ENCODE measurements at places on chromosomes 2 and 18.

- peaks cover 16% of the 10 kb centered on the region for H3K4me1 ChIP-seq
- H3K4me3 ChIP-seq = peak overlapping the region; percentile 98
- peaks cover 5% of the 10 kb centered on the region for H3K36me3 ChIP-seq
- peaks cover 9% of the 10 kb centered on the region for H3K27me3 ChIP-seq
- DNase-seq = no peak
- peak overlapping the region; percentile 100 for H3K27ac ChIP-seq
Measured at GRCh38 chr2:203327582-203327900, 653 bp upstream of the ABI2 start.

DNA sequence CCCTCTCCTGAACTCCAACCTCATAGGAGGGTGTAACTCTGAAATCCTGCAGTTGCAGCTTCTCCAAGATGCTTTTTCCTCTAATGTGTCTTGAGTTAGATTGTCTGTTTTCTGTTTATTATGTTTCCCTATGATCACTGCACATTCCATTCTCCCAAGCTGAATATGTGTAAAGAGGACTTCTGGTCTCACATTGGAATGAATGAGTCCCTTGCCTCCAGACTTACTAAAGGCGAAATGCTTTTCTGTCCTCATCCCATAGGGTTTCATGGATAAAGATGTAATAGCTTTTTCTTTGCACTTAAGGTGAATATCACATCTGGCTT lies 35.5 kb upstream of the CYP27A1 start:
- peaks cover 3% of the 10 kb centered on the region for H3K27me3 ChIP-seq
- H3K4me1 ChIP-seq = no peaks in the 10 kb centered on the region
- no peak for DNase-seq
- H3K27ac ChIP-seq = no peak overlapping the region
- no peaks in the 10 kb centered on the region for H3K36me3 ChIP-seq
- no peak overlapping the region for H3K4me3 ChIP-seq

DNA sequence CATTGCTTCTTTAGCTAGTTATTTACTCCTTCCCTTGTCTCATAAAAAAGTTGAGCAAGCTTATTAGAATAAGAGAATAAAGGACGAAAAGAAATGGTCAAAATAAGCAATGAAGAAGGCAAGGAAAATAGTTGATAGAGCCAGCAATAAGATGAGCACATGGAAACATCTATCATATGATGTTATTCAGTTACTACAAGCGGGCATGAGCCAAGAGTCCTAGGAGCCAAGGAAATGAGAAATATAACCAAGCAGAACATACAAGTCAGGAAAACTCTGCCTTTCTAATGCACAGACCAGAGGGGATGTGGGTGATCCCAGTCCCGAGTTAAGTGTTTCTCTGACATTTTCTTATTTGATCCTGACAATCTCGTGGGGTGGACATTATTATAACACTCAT lies 33.9 kb downstream of the INO80C start:
- DNase-seq = no peak
- no peak overlapping the region for H3K27ac ChIP-seq
- H3K36me3 ChIP-seq = no peaks in the 10 kb centered on the region
- peaks cover 6% of the 10 kb centered on the region for H3K27me3 ChIP-seq

DNA sequence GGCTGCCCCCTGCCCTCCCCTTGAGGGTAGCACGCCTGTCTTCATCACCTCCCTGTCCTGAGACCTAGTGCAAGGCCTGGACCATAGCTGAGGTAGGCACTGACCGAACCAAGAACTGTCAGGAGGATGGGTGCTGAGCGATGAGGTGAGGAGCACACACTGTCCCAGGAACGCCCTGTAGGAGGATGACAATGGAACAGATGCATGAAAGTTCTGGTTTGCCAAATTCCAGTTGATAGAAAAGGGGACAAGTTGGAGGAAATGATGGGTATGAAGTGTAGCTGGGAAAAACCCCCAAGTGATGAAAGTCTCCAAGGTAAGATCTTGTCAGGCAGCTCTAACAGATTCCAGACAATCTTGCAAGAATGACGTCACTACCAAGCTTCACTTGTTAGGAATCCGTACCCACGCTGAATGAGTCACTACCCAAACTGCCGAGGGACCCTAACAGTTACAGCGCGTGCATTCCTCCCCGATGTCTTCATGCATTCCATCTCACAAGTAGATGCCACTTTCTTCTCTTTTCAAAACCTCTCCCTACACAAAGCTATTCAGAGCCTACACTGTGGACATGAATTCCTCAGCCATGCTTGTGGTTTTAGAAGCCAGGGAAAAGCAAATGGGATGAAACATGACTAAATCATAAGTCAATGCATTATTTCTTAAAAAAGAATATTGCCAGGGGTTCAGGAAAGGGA lies 27.6 kb downstream of the MRPL33 start:
- no peak overlapping the region for H3K4me3 ChIP-seq
- DNase-seq = no peak
- peaks cover 3% of the 10 kb centered on the region for H3K27me3 ChIP-seq
- H3K27ac ChIP-seq = no peak overlapping the region

- no peak overlapping the region for H3K4me3 ChIP-seq
- no peaks in the 10 kb centered on the region for H3K36me3 ChIP-seq
- H3K27ac ChIP-seq = no peak overlapping the region
- no peaks in the 10 kb centered on the region for H3K4me1 ChIP-seq
Measured at GRCh38 chr2:32632089-32632488, 4.2 kb downstream of the TTC27 start.

- peaks cover 1% of the 10 kb centered on the region for H3K4me1 ChIP-seq
- no peaks in the 10 kb centered on the region for H3K27me3 ChIP-seq
- H3K36me3 ChIP-seq = no peaks in the 10 kb centered on the region
- no peak for DNase-seq
Measured at GRCh38 chr2:85001595-85001994, 30.6 kb downstream of the KCMF1 start.

DNA sequence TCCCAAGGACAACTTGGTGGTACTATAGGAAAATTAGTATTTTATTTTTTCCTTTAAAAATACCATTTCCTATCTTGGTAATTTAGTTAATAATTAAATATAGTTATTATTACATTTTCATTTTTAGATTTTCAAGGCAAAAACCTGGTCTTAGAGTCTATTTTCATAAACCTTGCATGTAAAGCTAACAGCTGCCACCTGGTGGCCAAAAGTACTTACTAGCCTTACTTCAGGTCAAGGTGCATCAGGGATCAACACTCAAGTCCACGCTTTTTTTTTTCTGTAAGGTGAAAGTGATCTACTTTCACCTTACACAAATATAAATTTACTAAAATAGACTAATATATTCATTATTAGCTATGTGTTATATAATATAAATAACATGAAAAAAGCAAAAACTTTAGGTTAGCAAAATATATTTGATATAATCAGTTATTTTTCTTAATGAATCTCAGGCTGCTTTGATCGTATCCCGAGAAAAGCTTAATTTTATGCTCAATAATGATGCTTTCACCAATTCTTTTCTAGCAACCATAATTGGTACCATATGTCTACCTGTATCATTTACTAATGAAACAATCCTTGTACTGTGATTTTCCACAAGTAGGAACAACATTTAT lies 62.5 kb downstream of the RELCH start:
- no peak overlapping the region for H3K4me3 ChIP-seq
- no peaks in the 10 kb centered on the region for H3K4me1 ChIP-seq
- no peaks in the 10 kb centered on the region for H3K27me3 ChIP-seq
- H3K36me3 ChIP-seq = no peaks in the 10 kb centered on the region
- no peak overlapping the region for H3K27ac ChIP-seq
- peak; percentile 63 for DNase-seq

- DNase-seq = no peak
- no peaks in the 10 kb centered on the region for H3K36me3 ChIP-seq
Measured at GRCh38 chr18:57855551-57855950, 52.4 kb upstream of the ATP8B1 start.

DNA sequence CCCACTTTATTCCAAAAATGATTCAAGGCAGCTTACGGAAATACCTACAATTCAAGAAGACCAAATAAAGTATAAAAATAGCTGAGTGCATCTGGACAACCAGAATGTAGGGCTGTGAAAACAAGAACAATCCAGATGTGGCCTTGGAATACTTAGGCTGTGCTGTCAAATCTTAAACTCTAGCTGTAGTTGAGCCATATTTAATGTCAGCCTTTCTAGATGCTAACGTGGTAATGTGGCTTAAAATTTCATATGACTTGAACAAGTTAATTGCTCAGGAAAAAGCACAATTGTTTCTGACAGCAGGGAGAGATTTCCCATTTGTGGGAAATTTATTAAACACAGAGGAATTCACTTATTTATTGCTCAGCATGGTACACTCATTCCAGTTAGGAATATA lies 14.6 kb upstream of the NAPG start:
- no peak for DNase-seq
- peaks cover 4% of the 10 kb centered on the region for H3K4me1 ChIP-seq
- peaks cover 2% of the 10 kb centered on the region for H3K27me3 ChIP-seq
- peaks cover 24% of the 10 kb centered on the region for H3K36me3 ChIP-seq
- no peak overlapping the region for H3K27ac ChIP-seq

DNA sequence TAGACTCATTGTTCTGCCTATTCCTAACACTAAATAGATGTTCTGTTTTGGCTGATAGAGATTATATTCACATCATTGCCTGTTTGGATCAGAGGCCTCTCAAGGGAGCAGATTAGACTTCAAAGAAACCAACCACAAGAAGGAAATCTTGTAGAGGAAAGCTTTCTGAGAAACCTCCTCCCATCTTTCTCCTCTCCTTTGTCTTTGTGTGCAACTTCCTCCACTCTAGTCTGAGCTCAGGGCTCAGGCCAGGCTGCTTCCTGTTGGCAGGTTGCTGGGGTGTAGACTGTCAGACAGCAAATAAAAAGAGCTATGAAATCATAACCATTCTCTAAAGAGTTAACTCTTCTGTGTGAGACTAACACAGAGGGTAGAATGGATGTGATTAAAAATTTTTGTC lies 113.0 kb downstream of the TGFA start:
- H3K36me3 ChIP-seq = no peaks in the 10 kb centered on the region
- no peak overlapping the region for H3K4me3 ChIP-seq
- no peak for DNase-seq
- peaks cover 2% of the 10 kb centered on the region for H3K4me1 ChIP-seq
- H3K27me3 ChIP-seq = peaks cover 14% of the 10 kb centered on the region

- peaks cover 2% of the 10 kb centered on the region for H3K27me3 ChIP-seq
- no peaks in the 10 kb centered on the region for H3K36me3 ChIP-seq
- H3K27ac ChIP-seq = no peak overlapping the region
- peak; percentile 38 for DNase-seq
- peaks cover 6% of the 10 kb centered on the region for H3K4me1 ChIP-seq
Measured at GRCh38 chr18:35513181-35513936, 15.6 kb upstream of the INO80C start.

DNA sequence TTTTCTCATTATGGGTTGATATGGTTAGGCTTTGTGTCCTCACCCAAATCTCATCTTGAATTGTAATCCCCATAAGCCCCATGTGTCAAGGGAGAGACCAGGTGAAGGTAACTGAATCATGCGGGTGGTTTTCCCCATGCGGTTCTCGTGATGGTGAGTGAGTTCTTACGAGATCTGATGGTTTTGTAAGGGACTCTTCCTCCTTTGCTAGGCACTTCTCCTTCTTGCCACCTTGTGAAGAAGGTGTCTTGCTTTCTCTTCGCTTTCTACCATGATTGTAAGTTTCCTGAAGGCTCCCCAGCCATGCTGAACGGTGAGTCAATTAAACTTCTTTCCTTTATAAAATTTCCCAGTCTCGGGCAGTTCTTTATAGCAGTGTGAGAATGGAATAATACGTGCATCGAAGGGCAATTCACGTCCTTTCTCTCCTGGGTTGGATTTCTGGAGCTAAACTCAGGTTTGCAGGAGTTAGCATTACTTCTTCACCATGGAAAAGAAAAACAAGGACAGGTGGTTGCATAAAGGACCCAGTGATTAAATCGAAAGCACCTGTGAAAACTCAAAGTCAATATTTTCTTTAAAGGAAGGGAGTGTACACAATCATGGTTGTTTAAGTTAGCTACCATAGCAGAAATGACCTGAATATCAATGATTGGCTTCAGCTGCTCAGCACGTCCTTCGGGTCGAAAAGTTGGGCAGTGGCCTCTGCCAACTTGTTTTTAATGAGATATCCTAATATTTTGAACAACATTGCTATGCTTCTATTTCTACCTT lies 54.1 kb downstream of the CDC42EP3 start:
- no peaks in the 10 kb centered on the region for H3K27me3 ChIP-seq
- no peak overlapping the region for H3K4me3 ChIP-seq
- no peak overlapping the region for H3K27ac ChIP-seq
- DNase-seq = no peak
- peaks cover 5% of the 10 kb centered on the region for H3K36me3 ChIP-seq

GRCh38 chr2:11123001-11123809 lies 32.1 kb upstream of the SLC66A3 start:
- H3K4me1 ChIP-seq = peaks cover 3% of the 10 kb centered on the region
- DNase-seq = no peak
- H3K27me3 ChIP-seq = peaks cover 9% of the 10 kb centered on the region
- no peak overlapping the region for H3K4me3 ChIP-seq

DNA sequence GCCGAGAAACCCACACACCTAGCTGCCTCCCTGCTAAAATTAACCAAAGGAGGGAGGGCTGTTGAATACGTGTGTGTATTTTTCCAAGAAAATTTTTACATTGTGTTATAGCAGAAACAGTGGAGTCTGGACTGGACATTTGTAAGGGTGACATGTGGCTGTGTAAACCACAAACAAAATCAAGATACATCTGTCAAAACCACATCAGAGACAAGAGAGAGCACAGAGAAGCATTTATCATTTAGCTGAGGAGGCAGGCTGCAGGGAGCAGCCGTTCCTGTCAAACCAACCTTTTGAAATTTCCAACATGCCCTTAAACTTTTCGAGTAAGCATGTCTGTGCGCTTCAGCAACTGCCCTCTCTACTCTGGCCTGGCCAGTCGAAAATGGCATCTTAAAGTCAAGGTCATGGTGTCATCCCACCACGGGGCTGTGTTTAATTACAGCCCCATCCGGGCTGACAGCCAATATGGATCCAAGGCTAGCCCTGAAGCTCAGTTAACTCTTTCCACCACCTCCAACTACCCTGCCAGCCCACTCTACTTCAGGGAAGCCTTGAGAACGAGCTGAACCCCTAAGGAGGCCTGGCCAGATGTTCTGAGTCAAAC lies 8.4 kb downstream of the BCL11A start:
- H3K27me3 ChIP-seq = peaks cover 3% of the 10 kb centered on the region
- DNase-seq = no peak
- no peaks in the 10 kb centered on the region for H3K36me3 ChIP-seq
- H3K4me3 ChIP-seq = no peak overlapping the region
- peaks cover 14% of the 10 kb centered on the region for H3K4me1 ChIP-seq

DNA sequence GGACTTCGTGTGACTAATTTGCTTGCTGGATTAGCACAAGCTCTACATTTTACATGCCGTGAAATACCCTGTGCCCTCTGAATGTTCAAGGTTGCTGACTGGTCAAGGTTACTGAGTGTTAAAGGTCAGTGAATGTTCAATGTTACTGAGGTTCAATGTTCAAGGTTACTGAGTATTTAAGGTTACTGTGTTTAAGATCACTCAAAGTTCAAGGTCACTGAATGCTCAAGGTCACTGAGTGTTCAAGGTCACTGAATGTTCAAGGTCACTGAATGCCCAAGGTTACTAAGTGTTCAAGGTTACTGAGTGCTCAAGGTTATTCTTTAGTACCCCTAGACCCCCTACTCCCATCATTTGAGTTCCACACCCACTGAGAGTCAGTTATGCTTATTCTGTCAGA lies 277.6 kb downstream of the CLIP4 start:
- no peak overlapping the region for H3K27ac ChIP-seq
- H3K4me1 ChIP-seq = peaks cover 40% of the 10 kb centered on the region
- no peaks in the 10 kb centered on the region for H3K36me3 ChIP-seq
- no peak for DNase-seq
- H3K4me3 ChIP-seq = no peak overlapping the region

- no peak overlapping the region for H3K27ac ChIP-seq
- H3K27me3 ChIP-seq = peaks cover 2% of the 10 kb centered on the region
- DNase-seq = no peak
- H3K4me1 ChIP-seq = no peaks in the 10 kb centered on the region
Measured at GRCh38 chr18:37640504-37640903, 74.9 kb upstream of the CELF4 start.
